Suprapubic skin (tissue), 4 donors: ENCODE measurements at places on chromosomes 7 and 10.

- no peak for DNase-seq
These were observed 20.3 kb upstream of the KLF6 start for GRCh38 chr10:3805201-3805790.

- DNase-seq, result no peak
These were observed 2.6 kb upstream of the EGFR start for GRCh38 chr7:55016061-55016745.

- DNase-seq, result no peak
These were observed 276.5 kb upstream of the SMIM30 start for GRCh38 chr7:113394856-113395255.

DNA sequence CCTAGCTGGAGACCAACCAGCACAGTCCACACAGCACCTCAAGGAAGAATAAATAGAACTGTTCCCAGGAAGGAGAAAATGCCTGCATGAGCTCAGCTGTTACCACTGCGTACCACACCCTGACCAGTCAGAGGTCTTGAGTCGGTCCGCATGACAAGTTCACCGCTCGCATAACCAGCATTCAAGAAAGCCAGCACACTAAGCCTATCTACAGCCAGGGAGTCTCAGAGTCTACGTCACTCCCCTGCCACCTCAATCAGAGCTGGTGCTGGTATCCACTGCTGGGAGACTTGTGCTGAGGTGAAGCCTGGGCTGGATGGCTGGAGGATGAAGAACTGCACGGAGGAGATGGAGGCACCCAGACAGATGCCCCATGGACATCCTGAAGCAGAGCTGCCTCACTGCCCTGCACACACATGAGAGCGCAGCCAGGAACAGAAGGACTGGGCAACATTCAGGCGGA is 19.6 kb downstream of the AKR1C1 start:
- no peak for DNase-seq

GRCh38 chr10:17169803-17170202 is 31.7 kb downstream of the TRDMT1 start:
- DNase-seq, result no peak

DNA sequence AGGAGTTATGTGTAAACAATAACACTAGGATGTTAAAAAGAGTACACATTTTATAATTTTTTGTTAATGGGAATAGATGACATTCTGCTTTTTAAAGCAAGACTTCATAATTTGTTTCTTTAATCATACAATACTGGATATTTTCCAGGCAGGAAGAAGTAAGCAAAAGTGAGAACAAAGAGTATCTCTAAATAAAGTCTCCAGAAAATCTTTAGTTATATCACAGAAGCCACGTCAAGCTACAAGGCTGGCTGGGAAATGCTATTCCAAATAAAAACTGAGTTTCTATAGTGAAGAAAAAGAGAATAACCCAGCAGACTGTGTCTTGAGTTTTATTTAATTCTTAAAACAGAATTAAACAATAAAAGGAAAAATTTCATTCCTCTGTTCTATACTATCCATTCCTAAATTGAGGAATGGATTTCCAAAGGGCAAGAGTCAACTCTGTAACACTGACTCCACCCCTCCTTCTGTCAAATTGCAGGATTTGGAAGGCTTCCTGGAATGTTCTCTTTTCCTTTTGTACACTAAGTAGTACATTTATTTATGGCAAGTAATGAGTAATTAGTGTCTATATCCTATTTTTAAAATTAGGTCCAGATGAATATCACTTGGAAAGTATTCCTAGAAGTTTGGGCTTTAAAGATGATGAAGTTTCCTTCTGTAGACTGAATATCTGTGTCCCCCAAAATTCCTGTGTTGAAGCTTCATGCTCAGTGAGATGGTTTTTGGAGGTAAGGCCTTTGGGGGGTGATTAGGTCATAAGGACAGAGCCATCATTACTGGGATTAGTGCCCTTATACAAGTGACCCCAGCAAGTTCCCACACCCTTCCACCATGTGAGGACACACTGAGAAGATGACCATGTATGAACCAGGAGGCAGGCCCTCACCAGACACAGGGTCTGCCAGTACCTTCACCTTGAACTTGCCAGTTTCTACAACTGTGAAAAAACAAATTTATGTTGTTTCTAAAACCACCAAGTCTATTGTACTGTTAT is 290.9 kb downstream of the CRPPA start:
- DNase-seq, result no peak

DNA sequence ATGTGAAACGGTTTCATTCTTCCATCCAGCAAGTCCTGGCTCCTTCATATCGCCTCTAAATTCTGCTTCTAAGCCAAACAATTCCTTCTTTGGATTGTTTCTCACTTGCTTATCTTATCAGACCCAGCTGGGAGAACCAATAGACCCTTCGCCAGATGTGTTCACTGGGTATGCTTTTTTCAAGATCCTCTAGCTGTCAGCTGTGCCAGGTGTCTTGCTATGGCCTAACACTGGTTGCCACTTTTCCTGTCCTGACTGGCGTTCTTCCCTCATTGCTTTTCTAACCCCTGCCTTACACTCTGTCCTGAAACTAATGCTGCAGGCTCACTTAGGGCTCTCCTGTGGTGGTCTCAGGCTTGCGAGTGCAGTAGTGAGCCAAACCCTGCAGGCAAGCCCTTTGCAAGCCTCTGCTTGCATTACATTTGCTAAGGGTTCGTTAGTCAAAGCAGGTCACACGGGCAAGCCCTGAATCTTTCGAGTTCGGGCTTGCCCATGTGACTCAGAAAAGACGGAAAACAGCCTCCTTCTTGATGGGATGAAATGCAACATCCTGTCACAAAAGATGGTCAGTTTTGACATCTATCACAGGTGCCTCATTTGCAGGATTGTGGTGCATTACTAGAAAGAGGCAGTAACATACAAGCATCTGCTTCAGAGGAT is 92.8 kb downstream of the VWC2 start:
- no peak for DNase-seq
